Iris pigment epithelial cell (primary cell): ENCODE measurements at places on chromosomes 11 and 22.
A peak's percentile ranks its signal among the peaks of the same experiment; 100 is the strongest.

DNA sequence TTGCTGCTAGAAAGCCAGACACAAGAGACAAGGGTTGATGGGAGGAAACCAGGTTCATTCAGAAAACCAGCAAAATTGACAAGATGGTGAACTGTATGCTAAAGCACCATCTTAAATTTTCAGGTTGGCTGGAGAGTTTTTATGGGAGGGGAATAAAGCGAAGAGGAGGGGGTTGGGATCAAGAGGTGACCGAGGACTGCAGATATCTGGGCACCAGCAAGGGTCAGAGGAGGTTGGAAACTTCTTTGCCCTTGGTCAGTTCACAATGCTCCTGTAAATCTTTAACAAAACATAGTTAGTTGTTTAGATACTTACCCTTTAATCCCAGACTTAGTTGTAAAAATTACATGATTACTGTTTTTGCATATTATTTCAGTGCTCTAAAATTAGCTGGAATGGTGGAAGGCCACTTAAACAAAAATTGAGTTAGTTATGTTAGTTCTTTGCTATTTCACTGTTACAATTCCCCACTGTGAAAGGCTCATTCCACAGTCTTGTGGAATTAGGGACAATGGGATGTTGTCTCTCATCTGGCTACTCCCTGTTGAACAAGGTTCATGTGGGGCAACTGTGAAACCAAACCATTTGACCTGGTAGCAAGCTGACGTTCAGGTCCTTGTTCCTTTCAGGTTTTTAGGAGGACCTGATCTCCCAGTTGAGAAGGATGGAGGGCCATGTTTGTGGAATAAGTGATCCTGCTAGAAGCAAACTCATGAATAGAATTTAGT, 30.6 kb upstream of the QSER1 start:
- no peak for DNase-seq

DNA sequence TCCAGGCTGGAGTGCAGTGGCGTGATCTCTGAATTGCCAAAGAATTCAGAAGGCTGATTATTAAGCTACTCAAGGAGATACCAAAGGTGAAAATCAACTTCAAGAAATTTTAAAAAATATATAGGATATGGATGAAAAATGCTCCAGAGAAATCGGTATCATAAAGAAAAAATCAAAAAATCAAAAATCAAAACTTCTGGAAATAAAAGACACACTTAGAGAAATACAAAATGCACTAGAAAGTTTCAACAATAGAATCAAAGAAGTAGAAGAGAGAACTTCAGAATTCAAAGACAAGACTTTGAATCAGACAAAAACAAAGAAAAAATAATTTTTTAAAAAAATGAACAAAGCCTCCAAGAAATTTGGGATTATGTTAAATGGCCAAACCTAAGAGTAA, 45.6 kb upstream of the CLTCL1 start:
- DNase-seq: no peak

- DNase-seq: no peak
These were observed 8.7 kb downstream of the CAPN5 start for GRCh38 chr11:77075425-77075905.

GRCh38 chr11:44608991-44609782, 43.7 kb downstream of the CD82 start:
- DNase-seq: no peak

DNA sequence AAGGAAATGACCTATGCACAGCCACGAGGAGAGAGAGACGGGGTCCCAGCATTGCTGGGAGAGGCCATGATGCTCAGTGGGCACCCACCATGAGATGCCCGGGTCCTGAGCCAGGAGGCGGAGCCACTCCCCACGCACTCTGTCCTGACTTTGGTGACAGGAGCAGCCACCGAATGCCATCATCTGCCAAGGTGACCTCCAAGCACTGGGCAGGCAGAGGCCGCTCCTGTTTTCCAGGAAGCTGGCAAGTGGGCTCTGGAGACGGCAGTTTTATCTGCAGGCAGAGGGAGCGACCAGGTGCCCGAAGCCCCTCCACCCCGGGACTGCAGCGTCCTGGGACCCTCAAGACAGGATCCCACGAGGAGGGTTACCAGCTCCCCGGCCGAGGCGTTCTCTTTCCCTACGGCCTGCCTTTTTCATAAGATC, 453.9 kb downstream of the BRD1 start:
- no peak for DNase-seq

DNA sequence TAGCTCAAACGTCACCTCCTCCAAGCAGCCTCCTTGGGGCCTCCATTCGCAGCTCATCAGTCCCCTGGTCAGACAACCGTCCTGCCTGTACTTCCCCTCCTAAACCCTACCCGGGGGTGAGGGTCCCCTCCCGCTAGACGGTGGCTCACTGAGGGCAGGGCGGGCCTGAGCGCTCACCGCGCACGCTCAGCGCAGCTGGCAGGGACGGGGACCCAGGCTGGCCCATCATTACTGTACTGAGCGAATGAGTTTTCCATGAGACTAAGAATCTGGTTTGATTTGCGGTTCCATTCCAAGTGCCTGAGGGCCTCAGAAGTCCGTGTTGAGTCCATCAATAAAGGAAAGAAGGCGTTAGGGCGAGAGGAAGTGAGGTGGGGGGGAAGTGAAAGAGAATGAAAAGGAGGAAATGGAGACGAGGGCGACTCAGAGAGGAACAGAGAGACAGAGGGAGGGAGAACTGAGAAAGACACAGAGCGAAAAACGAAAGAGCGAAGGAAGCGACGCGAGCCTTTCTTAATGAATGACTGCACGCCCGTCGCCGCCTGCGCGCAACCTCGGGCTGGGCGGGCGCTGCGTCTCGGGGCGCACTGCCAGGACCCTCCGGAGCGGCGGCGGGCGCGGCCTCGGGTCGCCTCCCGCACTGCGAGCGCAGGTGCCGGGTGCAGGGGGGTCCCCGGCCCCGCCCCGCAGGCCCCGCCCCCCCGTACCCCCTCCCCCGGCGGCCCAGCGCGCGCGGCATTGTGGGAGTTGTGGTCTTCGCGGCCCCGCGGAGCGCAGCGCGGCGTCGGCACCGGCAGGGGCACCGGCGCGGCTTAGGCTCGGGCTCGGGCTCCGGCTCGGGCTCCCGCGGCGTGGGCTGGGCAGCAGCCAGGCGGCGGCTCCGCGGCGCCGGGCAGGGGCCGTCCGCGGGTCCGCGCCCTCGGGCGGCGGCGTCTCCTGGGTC, at the start of gene ASPHD2:
Gene ASPHD2, plus strand, starts transcription at position 746 of the 943 bp plus-strand sequence. CDS start 4,356 bp downstream, outside the sequence.
- DNase-seq: peak; percentile 67

DNA sequence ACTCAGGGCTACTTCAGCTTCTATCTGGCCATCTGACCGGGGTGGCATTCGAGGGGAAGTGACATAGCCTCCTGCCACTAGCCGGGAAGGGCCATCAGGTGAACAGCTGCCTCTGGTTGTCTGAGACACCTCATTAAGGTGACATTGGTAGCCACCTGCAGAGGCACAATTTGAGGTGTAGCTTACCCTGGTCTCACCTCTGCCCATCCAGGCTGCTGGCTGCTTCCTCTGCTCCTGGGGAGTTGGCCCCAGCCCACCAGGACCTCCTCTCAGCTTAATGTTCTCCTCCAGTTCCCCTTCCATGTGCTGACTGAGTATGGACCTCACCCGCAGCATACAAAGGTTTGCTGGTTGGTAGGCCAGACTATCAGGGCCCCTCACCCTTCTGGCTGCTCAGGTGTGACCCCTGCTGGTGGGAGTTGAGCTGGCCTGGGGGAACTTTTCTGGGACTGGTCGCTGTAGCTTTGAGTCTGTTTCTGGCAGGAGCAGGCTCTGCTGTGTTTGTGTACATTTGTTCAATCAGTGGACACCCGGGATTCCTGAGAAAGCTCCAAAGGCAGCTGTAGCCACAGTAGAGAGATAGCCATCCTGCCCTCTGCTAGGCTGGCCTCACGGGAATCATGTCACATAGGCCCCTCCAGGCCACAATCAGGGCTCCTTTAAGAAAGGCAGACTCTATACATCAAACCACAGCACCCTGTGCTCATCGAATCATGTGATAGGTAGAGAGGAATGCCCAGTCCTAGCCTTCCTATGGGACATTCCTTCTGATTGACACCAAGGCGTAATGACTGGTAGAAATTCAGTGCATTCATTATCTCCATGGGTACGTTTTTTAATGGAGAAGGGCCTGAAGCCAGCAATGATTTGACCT, 295.1 kb upstream of the PLET1 start:
- DNase-seq: peak; percentile 53

DNA sequence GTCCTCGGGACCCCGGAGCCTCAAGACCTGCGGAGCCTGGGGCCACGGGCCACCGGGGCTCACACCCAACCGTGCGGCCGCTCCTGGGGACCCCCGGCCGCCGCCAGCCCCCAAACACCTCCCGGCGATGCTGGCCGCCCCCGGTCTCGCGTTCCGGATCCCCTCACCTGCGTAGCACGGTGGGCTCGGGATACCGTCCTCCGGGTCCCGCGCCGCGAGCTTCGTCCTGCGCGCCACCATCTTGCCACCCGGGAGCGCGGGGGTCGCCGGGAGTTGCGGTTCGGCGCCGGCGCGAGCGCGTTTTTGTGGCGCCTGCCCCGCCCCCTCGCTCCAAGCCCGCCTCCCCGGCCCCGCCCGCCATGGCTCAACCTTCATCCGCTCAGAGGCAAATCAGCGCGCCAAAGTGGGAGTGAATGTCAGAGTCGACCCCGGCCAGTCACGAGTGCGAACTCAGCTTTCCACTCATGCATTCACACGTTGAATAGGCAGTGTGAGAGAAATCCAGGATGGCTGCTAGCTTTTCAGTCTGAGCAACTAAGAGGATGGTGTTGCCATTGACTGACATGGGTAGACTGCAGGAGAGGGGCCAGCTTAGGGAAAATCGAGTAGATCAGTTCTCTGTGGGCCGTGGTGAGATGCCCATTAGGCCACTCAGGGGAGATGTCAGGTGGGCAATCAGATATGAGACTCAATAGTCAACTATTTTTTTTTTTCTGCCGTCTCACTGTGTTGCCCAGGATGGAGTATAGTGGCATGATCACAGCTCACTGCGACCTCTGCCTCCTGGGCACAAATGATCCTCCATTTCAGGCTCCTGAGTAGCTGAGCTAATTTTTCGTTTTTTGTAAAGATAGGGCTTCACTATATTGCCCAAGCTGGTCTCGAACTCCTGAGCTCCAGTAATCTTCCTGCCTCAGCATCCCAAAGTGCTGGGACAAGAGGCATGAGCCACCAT, 28.3 kb downstream of the SERHL2 start:
- peak; percentile 74 for DNase-seq

- DNase-seq: no peak
These were observed 6.4 kb upstream of the TBX1 start for GRCh38 chr22:19753996-19754700.

DNA sequence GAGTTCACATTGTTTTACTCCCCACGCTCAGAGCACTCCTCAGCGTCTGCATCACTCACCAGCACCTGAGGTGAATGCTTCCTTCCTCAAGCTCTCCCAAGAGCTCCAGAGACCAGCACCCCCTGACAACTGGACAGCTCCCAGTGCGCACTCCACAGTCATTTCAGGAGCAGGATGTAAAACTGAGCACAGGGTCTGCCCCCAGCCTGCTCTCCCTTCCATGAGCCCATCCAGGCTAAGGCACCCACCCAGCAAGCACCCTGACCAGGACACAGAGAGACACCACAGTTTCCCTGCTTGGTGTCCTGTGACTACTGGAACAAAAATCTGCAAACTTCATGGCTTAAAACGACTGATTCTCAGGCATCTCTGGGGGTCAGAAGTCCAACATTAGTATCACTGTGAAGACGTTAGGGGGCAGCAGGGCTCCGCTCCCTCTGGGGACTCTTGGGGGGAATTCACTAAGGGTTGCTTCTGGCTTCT, 3.3 kb downstream of the SCGB1D2 start:
- peak; percentile 53 for DNase-seq

- DNase-seq: no peak
These were observed 19.4 kb downstream of the PTPN5 start for GRCh38 chr11:18772211-18772610.

DNA sequence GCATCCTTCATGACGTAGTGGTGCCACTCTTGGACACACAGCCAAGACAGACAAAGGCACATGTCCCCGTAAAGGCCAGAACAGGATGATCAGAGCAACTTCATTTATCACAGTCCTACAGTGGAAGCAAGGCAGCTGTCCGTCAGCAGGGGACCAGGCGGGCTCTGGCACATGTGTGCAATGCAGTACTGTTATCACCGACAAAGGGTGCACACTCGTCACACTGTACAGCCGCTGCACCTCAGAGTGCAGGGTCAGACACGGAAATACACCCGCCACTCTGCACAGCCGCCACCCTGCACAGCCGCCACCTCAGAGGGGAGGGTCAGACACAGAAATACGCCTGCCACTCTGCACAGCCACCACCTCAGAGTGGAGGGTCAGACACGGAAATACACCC, 13.4 kb upstream of the IL17REL start:
- DNase-seq: no peak

- DNase-seq: no peak
These were observed 212.3 kb upstream of the NCAM1 start for GRCh38 chr11:112748713-112749543.

- DNase-seq: no peak
These were observed 1.6 kb downstream of the EIF3L start for GRCh38 chr22:37850801-37851200.

- DNase-seq: no peak
These were observed 1261.0 kb downstream of the FAM181B start for GRCh38 chr11:81472646-81473045.

DNA sequence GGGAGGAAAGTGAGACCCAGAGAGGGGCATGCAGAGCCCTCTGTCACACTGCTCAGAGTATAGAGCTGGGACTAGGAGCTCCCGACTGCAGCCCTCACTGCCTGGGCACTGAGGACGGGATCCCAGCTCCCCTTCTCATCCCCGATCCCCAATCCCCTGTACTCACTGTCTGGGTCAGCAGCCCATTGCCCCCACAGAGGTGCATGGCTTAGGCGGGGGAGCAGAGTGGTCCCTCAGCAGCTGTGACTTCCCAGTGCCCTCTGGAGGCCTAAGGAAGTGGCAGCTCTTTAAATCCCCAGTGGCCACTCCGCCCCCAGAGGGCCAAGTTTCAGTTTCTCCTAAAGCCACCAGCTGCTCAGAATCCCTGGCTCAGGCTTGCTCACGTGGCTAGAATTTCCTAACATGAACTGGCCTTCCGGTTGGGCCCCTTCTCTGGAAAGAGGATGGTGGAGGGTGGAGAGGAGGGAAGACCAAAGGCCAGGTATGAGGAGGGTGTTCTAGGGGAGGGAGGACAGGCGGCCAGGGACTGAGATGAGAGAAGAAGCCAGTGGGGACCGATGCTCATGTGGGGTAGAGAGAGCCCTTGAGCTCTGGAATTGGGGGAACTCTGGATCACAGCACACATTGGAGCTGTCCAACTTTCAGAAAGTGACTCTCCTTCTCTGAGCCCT, at the start of gene BATF2:
Gene BATF2, minus strand, starts transcription at position 262 of the 671 bp plus-strand sequence. Its CDS starts 57 bp downstream, at position 205.
- peak; percentile 69 for DNase-seq

DNA sequence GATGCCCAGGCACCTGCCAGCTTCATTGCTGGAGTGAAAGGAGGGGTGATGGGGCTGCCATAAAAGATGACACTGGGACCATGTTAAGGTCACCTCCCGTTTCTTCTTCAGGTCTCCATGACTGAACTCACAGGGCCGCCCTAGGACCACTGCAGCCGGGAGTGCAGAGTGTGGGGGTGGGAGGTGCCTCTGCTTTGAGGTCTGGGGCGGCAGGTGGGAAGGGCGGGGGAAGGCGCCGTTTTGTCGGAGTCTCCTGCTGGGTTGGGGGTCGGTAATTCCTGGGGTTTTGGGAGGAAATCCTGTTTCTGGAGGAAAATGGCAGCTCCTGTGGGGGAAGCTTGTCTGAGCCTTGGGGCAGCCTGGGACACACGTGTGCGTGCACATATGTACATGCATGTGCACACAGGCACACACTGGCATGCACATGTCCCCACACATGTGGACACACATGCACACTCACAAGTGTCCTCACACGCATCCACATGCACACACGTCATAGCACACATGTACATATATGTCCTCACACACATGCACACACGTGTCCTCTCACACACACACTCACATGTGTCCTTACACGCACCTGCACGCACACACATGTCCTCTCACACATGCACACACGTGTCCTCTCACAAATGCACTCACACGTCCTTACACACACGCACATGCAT, 990.9 kb downstream of the BRD1 start:
- DNase-seq: no peak
